Right ventricle myocardium inferior (tissue), 1 donor: ENCODE measurements at places on chromosomes 6 and 20. TPM values are rescaled to one million over a fixed set of nuclear protein-coding genes. Genes with fewer than 3 reads are reported as not detected.

- no peak for DNase-seq
Observed at GRCh38 chr6:2899596-2899995, 3.5 kb downstream of the SERPINB9 start.

DNA sequence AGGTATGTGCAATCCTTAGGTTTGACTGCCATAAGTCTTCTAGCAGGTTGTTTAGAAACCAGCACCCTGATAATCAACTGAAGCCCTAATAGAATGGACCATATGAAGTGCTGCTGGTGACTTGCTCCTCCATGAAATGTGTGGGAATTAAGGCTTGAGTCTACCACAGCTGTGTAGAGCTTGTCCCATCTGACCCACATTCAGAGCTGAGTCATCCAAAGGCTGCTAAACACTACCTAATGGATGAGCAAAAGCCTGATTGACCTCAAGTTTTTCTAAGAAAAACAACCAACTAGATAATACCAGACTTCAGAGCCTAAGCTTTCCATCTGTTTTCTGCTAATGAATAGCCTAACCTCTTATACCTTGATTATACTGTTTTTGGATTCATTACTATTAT, 120.3 kb upstream of the MOCS1 start:
- no peak for DNase-seq

DNA sequence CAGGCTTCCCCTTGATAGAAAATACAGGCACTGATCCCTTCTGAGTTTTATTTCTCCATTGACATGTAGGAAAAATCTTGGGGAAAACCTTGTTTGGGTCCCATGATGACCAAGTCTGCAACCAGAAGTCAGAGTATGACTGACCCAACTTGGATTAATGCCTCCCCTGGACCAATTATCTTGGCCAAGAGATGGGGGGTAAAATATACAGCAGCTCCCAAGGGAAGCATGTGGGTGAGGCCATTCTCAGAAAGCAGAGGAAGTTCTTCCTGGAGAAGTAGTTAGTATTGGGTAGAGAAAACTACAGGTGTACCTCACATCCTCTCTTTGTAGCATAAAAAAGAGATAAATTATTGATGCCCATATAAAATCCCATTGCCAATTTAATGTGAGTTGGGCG, 285.2 kb upstream of the PLCB4 start:
- no peak for DNase-seq

FERMT1 gene
- 1.5 TPM for total RNA-seq

DNA sequence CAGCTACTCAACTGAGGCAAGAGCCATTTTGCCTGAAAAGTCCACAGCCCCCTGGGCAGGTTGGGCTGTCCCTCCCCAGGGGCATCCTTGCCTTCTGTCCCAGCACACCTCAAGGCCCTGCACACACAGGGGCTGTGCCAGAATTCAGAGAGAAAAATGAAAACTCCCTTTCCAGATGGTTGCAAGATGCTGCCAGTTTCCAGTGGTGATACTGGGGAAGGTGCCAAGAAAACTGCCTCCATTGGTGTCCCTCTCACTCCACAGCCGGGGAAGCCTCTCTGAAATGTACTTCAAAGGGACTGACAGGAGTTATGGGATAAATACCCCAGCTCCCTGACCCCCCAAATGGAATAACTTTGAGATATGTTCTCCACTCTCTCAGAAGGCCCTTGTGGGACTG, 154.2 kb upstream of the MAFB start:
- no peak for DNase-seq

DNA sequence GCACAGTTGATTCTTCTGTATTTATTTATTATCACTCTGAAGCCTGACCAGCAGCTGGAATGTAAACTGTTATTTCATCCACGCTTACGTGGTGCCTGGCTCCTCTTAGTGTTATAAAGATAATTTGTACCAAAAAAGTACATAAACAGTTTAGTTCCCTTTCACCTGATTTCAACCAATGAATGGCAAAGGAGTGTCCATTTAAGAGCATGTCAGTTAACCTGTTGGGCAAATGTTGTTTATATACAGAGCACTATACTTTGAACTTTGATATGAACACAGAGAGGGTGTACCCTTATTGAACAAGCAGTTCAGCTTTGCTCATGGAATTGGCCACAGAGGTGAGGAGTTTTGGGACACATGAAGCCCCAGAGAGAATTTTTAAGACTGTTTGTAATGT, 7.2 kb upstream of the CTCFL start:
- DNase-seq, result no peak

DTD1 gene
- 11.4 TPM for total RNA-seq

DNA sequence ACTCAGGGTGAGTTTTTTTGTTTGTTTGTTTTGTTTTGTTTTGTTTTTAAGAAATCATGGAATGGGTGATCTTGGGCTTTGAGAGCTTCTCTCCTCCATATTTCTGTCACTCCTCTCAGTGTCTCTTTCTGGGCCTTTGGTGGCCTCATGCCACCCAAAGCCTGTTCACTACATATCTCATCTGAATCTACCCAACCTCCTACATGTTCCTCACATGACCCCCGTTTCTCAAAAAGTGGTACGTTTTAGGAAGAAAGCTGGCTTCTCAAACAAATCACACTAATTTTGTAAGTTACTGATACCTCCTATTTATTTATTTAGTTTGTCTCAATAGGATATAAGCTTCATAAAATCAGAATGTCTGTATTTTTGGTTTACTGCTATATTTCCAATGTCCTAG, 80.0 kb downstream of the SESN1 start:
- no peak for DNase-seq

- no peak for DNase-seq
Observed at GRCh38 chr6:17584241-17584803, 15.8 kb upstream of the FAM8A1 start.

- DNase-seq, result no peak
Observed at GRCh38 chr6:115729036-115729435, 331.7 kb downstream of the FRK start.

DNA sequence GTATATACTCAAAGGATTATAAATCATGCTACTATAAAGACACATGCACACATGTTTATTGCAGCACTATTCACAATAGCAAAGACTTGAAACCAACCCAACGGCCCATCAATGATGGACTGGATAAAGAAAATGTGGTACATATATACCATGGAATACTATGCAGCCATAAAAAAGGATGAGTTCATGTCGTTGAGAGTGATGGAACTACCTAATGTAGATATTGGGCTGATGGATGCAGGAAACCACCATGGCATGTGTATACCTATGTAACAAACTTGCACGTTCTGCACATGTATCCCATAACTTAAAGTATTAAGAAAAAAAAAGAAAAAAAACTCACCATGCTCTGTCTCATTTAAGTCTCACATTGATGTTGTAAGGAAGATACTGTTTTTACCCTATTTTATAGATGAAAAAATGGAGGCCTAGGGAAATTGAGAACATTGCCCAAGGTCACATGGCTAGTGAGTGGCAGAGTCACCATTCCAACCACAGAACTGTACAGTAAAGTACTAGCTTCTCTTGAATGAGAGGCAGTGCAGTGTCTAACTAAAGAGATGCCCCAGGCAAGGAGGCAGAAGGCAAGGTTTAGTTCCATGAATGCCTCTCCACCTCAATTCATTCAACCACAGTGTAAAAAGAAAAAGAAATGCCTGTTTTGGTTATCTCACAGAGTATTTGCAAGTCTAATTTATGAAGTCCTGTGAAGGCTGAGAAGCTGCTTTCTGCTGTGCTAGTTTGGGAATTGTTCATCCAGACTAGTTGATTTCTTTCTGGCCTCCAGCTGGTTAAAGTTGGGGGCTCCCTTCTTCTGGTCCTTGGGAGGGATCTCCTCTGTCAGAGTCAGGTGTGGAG, 68.2 kb downstream of the FIG4 start:
- no peak for DNase-seq

DNA sequence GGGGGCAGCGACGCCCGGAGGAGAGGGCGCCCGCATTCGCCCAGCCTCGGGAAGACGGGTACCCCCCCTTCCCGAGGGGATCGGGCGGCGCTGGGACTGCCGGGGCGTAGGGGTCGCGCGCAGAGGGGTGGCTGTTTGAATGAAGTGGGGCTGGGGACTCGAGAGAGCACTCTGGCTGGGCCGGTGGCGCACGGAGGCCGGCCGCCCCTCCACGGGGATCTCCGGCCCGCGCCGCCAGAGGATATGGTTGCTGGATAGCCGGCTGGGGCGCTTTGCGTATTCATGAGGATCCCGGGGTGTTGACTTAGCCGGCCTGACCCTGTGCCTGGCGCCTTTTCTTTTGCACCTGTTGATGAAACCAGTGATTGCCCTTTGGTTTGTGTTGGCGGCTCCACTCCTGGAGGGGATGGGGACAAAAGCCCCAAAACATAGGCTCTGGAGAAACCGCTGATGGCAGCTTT, 469 bp downstream of the SYNJ2 start:
- no peak for DNase-seq

DNA sequence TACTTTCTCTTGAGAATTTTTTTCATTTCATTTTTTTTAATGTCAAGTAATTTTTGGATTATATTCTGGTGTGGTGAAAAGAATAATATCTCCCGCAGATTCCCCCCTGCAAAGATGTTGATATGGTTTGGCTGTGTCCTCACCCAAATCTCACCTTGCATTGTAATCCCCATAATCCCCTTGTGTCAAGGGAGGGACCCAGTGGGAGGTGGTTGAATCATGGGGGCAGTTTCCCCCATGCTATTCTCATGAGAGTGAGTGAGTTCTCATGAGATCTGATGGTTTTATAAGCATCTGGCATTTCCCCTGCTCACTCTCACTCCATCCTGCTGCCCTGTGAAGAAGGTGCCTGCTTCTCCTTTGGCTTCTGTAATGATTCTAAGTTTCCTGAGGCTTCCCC, 58.7 kb upstream of the PMEPA1 start:
- DNase-seq, result no peak

TRIM15 gene
- total RNA-seq, result not detected

DNA sequence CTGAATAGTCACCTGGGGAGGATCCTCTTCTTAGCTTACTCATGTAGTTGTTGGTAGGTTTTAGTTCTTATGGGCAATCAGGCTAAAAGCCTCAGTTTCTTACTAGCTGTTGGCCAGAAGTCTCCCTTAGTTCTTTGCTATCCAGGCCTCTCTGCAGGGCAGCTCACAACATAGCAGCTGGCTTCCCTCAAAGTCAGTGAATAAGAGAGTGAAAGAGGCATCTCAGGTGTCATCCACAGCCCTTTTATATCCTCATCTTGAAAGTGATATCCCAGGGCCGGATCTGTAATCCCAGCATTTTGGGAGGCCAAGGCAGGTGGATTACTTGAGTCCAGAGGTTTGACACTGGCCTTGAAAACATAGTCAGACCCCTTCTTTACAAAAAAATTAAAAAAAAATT, 42.1 kb upstream of the FOXA2 start:
- no peak for DNase-seq

- no peak for DNase-seq
Observed at GRCh38 chr6:163738725-163739407, 324.3 kb downstream of the QKI start.

- DNase-seq, result no peak
Observed at GRCh38 chr6:168915242-168915641, 338.4 kb downstream of the THBS2 start.

BTNL2 gene
- total RNA-seq, result not detected

RIPOR3 gene
- total RNA-seq, result 8.3 TPM

LBP gene
- total RNA-seq, result 0.16 TPM

GRCh38 chr20:24943731-24944130, 5.3 kb upstream of the CST7 start:
- no peak for DNase-seq

DNA sequence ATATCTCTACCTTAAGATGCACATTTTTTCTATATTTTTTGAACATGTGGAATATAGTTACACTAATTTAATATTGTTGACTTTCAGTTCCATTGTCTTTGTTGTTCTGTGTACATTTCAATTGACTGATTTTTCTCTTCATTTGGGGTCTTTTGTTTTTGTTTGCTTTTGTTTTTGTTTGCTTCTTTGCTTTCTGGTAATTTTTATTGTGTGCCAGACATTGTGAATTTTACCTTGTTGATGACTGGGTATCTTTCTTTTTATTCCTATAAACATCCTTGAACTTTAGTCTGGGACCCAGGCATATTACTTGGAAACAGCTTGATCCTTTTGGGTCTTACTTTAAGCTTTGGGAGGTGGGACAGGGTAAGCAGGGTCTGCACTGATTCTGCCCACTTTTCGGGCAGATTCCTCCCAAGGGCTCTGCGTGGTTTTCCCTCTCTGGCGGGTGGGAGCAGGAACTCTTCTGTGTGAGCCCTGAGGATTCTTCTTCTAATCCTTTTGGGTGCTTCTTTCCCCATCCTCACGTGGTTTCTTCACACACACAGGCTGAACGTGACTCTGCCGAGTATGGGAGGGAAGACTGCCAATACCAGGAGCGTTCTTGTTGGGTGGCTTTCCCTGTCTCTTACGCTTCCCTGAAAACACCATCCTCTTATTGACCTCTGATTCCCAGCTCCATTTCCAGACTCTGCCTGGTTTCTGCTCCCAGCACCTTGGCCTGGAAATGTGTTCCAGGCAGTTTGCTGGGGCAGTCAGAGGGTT, 200.5 kb downstream of the ARID1B start:
- no peak for DNase-seq

DNA sequence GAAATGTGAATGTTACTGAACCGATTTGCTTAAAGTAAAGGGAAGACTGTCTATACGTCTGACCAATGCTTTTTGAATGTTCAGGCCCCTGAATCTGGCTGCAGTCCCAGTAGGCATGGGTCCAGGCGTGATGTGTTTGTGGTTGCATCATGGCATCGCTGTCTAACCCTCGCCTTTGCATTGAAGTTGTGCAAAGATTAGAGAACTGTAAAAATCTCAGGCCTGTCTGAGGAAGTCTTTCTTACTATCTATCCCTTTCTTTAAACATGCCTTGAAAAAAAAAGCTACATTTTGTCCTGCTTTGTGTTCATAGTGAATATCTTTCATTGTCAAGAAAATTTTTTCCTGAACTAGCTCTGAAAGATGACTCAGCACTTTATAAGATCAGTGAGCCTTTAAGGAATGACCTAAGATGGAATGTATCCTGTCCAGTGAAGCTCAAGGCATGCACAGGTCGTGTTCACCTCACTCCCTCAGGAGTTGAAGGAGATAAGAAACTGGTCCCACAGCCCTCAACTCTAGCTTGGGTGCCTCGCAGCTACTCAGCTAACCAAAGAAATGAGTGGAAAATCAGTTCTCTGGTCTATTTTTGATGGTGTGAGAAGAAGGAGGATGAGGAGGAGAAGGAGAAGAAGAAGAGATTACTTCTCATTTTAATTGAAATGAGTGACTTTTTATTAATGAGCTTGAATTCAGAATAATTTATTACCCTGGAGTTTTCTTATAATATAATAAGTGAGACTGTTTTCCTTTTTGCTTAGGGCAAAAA, 48.6 kb downstream of the TPD52L1 start:
- no peak for DNase-seq

DNA sequence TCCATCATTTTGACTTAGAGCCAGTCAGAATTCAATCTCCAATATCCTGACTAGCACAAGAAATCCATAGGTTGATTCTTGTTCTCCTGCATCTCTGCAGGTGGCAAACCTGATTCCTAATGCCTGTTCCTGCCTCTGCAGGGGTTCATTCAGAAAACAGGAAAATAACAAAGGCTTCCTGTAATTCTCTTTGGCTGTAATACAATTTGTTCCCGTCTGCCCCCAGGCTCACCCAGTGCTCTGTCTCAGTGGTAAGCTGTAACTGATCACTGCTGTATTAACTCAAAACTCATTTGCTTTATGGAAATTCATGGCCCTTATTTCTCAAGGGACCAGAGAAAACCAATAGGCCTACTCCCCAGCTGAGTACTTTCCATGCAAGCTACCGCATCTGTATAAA, 88.6 kb downstream of the OPRM1 start:
- DNase-seq, result no peak

- no peak for DNase-seq
Observed at GRCh38 chr20:36895036-36895435, 19.1 kb downstream of the TLDC2 start.

SAPCD1 gene
- 0.57 TPM for total RNA-seq
